NCI-H510A (cell line): ENCODE measurements at places on chromosomes 3 and 15.

- no peak for DNase-seq
Observed at GRCh38 chr15:57647071-57647790, 55.5 kb downstream of the MYZAP start.

GRCh38 chr15:39250460-39251186 lies 330.3 kb upstream of the THBS1 start:
- DNase-seq = no peak

- DNase-seq = no peak
Observed at GRCh38 chr15:83854950-83855707, 201.2 kb downstream of the ADAMTSL3 start.

- no peak for DNase-seq
Observed at GRCh38 chr3:13782501-13782900, 97.4 kb downstream of the WNT7A start.

- no peak for DNase-seq
Observed at GRCh38 chr3:138902171-138902570, 44.8 kb downstream of the FOXL2 start.

GRCh38 chr15:34810443-34811129 lies 15.2 kb upstream of the ACTC1 start:
- no peak for DNase-seq

GRCh38 chr3:28139967-28140634 lies 101.3 kb upstream of the CMC1 start:
- DNase-seq = no peak

GRCh38 chr3:50606596-50606995 lies 5.0 kb downstream of the CISH start:
- DNase-seq = no peak

DNA sequence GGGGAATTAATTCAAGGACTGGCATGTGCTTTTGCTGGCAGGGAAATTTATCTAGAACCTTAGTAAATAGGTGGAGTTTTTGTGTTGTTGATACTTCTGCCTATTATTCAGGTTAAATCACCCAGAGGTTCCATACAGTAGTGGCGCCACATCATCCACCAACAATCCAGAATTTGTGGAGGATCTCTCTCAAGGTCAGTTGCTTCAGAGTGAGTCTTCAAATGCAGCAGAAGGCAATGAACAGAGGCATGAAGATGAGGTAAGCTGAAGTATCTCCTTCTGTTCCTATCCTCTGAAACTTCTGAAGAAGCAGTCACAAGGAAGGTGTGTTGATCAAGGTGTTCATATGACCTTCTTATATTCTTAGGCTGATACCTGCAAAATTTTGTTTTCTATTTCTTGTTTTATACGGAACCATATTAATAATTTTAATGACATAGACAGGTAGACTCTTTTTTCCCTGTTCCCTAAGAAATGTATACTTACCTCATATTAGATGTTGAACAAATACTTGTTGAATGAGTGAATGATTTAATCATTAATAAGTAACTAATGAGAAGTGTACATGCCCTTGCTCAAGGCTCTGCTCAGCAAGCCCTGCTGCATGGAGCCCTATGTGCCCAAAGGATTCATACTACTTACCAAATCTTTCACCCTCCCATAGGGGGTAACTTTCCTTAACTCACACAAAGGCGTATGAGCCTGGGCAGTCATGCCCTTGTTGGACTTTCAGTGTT lies 43.6 kb downstream of the HMG20A start:
- no peak for DNase-seq

- DNase-seq = no peak
Observed at GRCh38 chr3:13879946-13880810, at the start of gene WNT7A. Gene WNT7A, minus strand, starts transcription at chr3:13880071. Its CDS starts 255 bp downstream, at chr3:13879816.

DNA sequence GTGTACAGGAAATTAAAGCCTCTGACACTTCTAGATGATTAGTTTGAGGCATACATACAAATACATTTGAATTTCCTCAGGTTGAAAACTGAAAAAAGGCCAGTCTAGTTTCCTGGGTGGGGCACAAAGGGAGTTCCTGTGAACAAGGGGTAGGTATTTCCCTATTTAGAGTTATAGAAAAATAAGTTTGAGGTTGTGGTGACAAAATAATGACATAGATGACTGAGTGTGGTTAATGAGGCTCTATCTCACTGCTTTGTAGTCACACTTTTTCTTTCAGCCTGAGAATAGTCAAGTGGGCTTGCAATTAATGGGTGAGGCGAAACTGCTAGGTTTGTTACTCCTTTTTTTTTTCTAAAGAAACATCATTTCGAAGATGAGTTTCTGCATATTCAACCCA lies 4.3 kb downstream of the SLCO3A1 start:
- no peak for DNase-seq

- DNase-seq = no peak
Observed at GRCh38 chr3:151351219-151351618, 21.9 kb upstream of the P2RY13 start.
